Activated CD4-positive, alpha-beta memory T cell treated with anti-CD3 and anti-CD28 coated beads, Interleukin-2, amount 10 ng/mL, durations not matched to agents 7 days and 5 days (primary cell): ENCODE measurements at places on chromosomes 5 and 9.

GRCh38 chr9:7967851-7968250, 168.3 kb upstream of the DMAC1 start:
- H3K27ac ChIP-seq, result no peak overlapping the region
- peaks cover 9% of the 10 kb centered on the region for H3K4me1 ChIP-seq
- H3K36me3 ChIP-seq, result no peaks in the 10 kb centered on the region
- no peak overlapping the region for H3K4me3 ChIP-seq
- DNase-seq, result no peak
- H3K27me3 ChIP-seq, result no peaks in the 10 kb centered on the region

GRCh38 chr5:34959323-34959722, 30.0 kb downstream of the DNAJC21 start:
- peak; percentile 21 for DNase-seq
- H3K4me3 ChIP-seq, result no peak overlapping the region
- H3K4me1 ChIP-seq, result peaks cover 23% of the 10 kb centered on the region
- H3K36me3 ChIP-seq, result peaks cover 13% of the 10 kb centered on the region
- no peak overlapping the region for H3K27ac ChIP-seq
- no peaks in the 10 kb centered on the region for H3K27me3 ChIP-seq

GRCh38 chr5:170100066-170100943, 5.4 kb upstream of the FOXI1 start:
- H3K4me1 ChIP-seq, result no peaks in the 10 kb centered on the region
- H3K27me3 ChIP-seq, result peaks cover 11% of the 10 kb centered on the region
- no peak overlapping the region for H3K27ac ChIP-seq
- DNase-seq, result peak; percentile 71
- no peaks in the 10 kb centered on the region for H3K36me3 ChIP-seq

DNA sequence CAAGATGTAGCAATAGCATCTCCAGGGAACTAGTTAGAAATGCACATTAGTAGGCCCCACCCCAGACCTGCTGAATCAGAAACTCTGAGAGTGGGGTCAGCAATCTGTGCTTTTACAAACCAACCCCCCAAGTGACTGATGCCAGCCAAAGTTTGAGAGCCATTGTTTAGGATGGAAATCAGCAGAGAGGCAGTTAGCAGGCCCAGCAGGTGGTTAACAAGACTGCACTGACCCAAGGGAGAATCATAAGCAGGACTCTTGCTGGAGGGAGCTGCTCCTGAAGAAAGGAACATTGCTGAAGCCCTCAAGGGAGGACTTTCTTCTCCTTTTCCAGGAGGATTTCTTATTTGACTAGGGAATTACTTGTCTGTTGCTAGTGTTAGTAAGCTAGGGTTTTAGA, 74.2 kb upstream of the SLC12A2 start:
- H3K27me3 ChIP-seq, result no peaks in the 10 kb centered on the region
- no peaks in the 10 kb centered on the region for H3K36me3 ChIP-seq
- no peak overlapping the region for H3K27ac ChIP-seq
- no peaks in the 10 kb centered on the region for H3K4me1 ChIP-seq

- no peaks in the 10 kb centered on the region for H3K27me3 ChIP-seq
- H3K27ac ChIP-seq, result peak overlapping the region; percentile 94
- H3K4me1 ChIP-seq, result peaks cover 39% of the 10 kb centered on the region
Measured at GRCh38 chr9:92324431-92324830, 719 bp downstream of the NOL8 start.

GRCh38 chr5:10130881-10131280, 118.8 kb downstream of the ATPSCKMT start:
- H3K4me1 ChIP-seq, result no peaks in the 10 kb centered on the region
- no peak for DNase-seq
- no peak overlapping the region for H3K27ac ChIP-seq
- no peaks in the 10 kb centered on the region for H3K27me3 ChIP-seq
- no peak overlapping the region for H3K4me3 ChIP-seq
- H3K36me3 ChIP-seq, result no peaks in the 10 kb centered on the region

GRCh38 chr5:109959652-109960051, 269.9 kb downstream of the MAN2A1 start:
- H3K4me3 ChIP-seq, result no peak overlapping the region
- no peaks in the 10 kb centered on the region for H3K36me3 ChIP-seq
- H3K27me3 ChIP-seq, result no peaks in the 10 kb centered on the region
- DNase-seq, result no peak
- H3K27ac ChIP-seq, result no peak overlapping the region

DNA sequence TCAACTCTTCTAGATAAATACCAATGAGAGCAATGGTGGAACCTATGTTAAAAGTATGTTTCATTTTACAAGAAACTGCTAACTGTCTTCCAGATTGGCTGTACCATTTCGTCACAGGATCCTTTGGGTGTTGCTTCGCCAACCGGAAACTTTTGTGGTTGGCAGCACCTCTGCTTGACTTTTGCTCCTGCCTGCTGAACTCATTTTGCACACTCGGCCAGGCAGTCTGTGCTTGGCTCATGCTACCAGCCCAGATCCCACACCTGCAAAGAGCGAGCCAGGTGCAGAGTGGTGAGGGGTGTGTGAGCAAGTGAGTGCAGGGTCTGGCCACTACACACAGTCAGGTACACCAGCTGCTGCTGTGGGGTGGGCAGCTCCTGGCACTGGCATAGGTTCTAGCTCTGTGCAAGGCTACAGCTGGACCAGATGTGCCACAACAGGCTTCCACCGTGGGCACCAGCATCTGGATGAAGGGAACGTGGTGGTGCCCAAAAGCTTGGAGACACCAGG, 422.3 kb downstream of the PRR16 start:
- no peaks in the 10 kb centered on the region for H3K36me3 ChIP-seq
- no peaks in the 10 kb centered on the region for H3K27me3 ChIP-seq
- H3K27ac ChIP-seq, result no peak overlapping the region
- no peak for DNase-seq
- no peak overlapping the region for H3K4me3 ChIP-seq
- H3K4me1 ChIP-seq, result no peaks in the 10 kb centered on the region
